C1 segment of cervical spinal cord (tissue), 14 donors: ENCODE measurements at places on chromosomes 1 and 21.

DNA sequence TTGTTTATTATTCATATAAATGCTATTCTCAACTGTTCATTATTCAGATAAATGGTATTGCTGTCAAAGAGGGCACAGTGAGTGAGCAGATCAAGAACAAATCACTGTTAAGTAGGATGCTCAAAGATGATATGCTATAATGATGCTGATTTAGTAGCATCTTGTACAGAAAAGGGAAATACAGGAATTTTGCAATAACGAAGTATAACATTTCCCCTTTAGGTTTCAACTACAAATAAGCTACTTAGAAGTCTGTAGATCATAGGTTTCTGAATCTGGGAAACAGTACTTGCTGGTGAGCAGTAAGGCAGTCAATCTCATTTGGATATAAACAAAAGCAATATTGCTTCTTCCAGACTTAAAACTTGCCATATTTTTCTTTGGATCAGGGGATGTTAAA lies 27.3 kb upstream of the RCOR3 start:
- DNase-seq, result no peak

DNA sequence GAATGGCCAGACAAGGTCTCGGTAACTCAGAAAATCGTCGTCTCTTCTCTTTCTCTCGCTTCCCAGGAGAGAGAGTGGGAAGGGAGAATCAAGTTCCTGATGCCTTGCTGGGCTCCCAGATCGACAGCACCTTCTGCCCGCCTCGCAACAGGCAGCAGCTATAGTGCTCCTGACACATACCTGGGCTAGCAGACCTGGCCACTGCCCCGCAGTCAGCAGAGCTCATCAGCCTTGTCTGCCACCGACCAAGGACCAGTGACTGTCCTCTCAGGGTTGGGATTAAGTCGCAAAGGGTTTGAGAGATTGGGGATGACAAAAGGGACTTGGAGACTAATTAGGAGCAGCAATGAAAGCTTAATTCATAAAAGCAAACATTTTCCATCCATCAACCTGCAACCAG lies 4.1 kb downstream of the RUNX3 start:
- DNase-seq, result no peak

GRCh38 chr21:25733859-25734653 lies 648 bp downstream of the ATP5PF start:
- DNase-seq, result no peak

DNA sequence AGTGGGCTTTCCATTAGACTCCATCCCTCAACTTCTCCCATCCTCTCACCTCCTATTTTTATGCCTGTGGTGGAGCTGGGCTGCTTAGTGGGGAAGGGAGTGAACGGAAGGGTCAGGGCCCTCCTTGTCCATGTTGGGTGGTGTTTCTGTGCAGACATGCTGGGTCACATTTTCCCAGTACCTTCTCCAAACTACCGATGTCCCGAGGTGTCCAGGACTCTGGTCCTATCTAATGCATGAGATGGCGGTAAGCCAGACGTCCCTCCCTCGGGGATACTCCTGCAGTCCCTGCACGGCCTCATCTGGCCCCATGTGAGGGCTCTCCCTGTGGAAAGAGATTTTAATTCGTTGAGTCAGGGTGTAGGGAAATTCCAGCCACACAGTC lies 61.0 kb downstream of the OBSCN start:
- DNase-seq, result no peak

- DNase-seq, result no peak
Observed at GRCh38 chr1:221188458-221188857, 309.2 kb downstream of the HLX start.

DNA sequence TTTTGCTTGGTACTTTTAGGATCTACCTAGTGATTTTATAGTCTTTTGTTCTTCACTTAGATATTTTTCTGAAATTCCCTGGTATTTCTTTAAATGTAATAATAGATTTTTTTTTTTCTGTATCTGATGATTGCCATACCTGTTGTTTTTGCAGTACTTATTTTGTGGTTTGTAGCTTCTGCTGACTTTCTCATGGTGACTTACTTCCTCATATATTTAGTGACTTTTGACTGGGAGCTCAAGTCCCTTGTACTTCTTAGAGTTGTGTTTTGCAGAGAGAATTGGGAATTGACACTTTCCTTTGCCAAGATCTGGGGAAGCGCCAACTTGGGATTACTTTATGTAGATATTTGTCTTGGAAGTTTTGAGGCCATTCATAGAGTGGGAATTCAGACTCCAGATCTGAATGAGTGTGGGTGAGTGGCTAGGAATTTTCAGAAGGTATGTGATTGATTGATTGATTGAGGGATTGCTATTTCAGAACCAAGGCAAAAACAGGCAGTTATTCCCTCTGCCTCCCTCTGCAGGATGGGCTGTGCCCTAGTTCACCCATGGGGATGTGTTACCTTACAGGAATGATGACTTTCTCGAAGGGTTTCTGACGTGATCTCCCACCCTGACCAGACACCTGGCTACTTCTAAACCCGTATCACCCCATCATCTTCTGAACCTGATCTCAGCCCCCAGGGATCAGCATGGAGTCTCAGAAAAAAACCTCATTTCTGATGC lies 219.5 kb downstream of the URB2 start:
- no peak for DNase-seq

DNA sequence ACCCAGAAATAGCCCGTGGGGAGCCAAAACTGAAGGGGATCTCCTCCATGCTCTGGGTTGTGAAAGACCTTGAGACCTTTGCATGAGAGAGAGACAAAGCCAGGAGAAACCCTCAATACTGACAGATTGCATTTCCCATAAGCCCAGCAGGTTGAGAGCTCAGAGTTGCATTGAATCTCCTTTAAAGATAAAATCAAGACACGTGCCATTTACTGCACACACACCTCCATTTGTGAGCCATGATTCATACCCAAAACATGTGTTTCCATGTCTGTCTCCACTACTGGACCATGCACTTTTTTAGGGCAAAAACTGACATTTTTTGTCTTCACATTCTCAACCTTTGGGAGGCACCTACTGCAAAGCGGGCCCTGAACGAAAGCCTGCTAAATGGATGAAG lies 144.0 kb upstream of the NRIP1 start:
- DNase-seq, result no peak

DNA sequence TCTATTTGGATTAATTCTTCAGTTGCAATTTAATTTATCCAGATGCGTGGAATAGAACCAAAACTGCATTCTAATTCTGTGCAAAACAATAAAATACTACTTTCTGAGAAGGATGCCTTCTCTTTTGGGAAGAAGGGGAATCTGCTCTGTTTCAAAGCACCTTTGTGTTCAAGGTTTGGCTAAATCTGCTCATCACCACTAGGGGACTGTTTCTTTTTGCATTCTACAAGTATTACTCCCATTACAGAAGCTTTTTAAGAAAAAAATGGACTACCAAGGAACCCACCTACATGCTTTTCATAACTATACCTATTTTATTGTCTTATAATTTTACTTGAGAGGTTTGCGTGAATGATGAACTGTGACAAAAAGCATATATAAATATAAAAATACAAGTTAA lies 18.2 kb downstream of the MRPS6 start:
- no peak for DNase-seq

DNA sequence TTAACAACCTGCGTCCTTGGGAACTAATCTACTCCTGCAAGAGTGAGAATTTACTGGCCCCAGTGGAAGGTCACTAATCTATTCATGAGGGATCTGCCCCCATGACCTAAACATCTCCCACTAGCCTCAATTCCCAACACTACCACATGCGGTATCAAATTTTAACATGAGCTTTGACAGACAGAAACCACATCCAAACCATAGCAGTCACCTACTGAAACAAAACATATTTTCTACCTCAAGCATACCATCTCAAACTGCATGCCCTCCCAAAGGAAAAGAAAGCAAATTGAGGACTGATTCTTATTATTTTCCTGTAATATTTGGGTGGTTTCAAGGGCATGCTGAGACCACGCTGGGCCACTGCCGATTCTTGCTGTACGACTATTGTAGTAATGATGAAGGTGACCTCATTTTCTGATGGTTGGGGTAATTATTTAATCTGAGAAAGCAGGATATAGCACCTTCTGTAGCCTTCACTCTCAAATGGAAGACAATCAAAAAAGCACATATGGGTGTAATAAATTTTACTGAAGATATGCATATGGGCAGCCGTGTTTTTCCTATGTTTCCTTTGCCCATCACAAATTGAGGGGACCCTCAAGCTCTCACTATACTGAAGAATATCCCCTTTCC lies 13.2 kb upstream of the GBP5 start:
- DNase-seq, result no peak

DNA sequence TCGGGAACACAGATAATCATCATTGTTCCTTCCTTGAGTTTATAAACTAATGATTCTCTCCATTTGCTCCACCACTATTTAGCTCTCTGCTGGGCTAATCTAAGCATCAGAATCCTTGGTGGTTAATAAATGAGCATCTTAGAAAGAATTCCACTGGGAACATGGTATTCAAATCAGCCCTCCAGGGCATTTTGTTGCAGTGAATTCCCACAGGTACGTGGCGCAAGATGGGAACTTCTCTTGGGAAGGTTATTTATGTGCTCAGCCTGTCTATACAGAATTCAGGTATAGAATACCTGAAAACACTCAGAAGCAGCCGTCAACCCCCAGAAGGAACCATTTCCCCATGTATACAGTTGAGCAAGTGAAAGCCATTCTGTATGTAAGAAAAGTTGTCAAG lies 131.5 kb downstream of the NTNG1 start:
- DNase-seq, result no peak

GRCh38 chr1:108645564-108646184 lies 15.2 kb downstream of the HENMT1 start:
- DNase-seq, result no peak

DNA sequence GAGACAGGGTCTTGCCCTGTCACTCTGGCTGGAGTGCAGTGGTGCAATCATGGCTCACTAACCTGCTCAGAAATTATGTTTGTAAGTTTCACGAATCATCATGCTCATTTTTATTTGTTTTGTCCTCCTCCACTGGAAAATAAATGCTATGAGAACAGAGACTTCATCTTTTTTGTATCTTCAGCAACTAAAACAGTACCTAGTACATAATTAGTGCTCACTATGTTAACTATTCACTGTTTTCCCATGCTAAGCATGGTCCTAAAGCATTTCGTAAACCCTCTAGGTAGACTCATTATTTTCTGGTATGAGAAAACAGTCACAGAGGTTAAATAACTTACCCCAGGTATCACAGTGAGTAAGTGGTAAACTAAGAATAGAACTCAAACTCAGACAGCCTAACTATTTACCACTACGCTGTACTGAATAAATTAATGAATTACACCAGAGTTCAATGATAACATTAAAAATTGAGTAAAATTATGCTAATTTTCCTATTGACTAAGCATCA lies 118.4 kb downstream of the RERE start:
- DNase-seq, result no peak

DNA sequence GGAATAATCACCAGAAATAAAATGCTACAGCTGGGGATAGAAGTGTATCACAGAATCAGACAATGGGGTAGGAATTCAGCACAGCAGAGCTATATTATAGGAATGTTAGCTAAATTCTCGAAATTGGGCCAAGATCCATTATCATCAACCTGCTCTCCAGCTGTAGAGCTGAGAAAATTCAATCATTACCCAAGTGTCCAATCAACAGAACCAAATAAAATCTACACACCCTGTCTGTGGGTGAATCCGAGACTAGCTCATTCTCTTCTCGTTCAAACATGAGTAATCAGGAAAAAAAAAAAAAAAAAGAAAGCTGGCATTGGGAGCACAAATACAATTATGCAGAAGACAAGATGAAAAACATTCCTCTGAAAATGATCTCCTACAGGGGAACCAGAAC lies 119.2 kb downstream of the CDC7 start:
- DNase-seq, result no peak
